Suprapubic skin (tissue), 4 donors: ENCODE measurements at places on chromosomes 12 and 14. TPM values are rescaled to one million over a fixed set of nuclear protein-coding genes. Genes with fewer than 3 reads are reported as not detected.

The EID3 gene
- 2.9 TPM for total RNA-seq

DNA sequence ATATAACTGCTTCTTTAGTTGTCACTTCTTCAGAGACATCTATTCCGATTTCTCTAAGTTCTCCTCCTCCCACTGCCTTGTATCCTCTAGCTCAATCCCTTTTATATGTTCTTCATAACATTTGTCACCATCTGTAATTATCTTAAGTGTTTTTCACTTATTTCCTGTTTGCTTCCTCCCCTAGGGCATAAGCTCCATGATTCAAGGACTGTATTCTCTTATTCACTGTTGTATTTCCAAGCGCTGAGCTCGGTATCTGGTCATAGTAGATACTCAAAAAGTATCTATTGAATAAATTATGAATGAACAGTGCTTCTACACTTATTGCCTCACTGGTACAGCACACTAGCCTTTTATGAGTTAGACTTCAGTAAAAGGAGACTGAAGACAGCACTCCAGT, 109.0 kb upstream of the TMPO start:
- no peak for DNase-seq

- no peak for DNase-seq
These were observed 103.8 kb downstream of the CCDC92 start for GRCh38 chr12:123868791-123869190.

The SAMD15 gene
- total RNA-seq: not detected

The WNT5B gene
- total RNA-seq: 8.4 TPM

The TEX52 gene
- total RNA-seq: not detected
